ENCODE measurements at places on chromosomes 7 and 10.

DNA sequence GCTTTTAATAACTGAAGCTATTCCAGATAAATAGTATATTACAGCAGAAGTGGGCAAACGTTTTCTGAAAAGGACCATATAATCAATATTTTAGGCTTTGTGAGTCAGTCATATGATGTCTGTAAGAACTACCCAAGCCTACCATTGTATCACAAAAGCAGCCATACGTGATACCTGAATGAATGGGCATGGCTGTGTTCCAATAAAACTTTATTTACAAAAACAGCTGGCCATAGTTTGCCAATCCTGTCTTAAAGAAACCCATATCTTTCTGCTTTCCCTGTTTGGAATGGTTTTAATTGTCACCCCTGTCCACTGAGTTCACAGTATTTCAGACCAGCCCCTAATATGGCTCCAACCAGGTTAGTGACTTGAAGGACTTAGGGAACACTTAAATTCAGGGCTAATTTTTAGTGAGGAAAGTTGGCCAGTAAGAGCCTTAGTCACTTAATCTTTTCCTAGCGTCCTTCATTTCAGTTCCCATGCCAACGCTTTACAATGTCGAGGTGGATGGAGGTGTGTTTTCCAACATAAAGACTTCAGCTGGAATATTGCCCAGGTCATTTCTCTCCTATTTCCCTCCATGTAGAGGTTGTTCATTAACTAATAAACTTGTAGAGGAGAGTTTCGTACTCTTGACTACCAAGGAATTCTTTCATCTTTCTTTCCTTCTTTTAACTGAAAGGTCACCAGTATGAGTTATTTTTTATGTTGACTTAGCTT lies 184.5 kb downstream of the TRIL start:
- no peak for DNase-seq

GRCh38 chr7:134941185-134941900 lies 45.0 kb upstream of the AGBL3 start:
- DNase-seq, result peak; percentile 86

- no peak for DNase-seq
Observed at GRCh38 chr10:49289480-49289879, 9.5 kb upstream of the C10orf71 start.

- no peak for DNase-seq
Observed at GRCh38 chr7:77727527-77727926, 31.3 kb downstream of the RSBN1L start.

GRCh38 chr7:116968631-116969030 lies 15.3 kb downstream of the ST7 start:
- no peak for DNase-seq

GRCh38 chr7:71270558-71270957 lies 138.6 kb downstream of the GALNT17 start:
- no peak for DNase-seq

GRCh38 chr10:71081912-71082311 lies 130.5 kb upstream of the UNC5B start:
- no peak for DNase-seq

GRCh38 chr7:129550693-129551360 lies 48.5 kb downstream of the SMKR1 start:
- no peak for DNase-seq

All from fibroblast of skin of right quadriceps (primary cell).